Stimulated activated naive CD8-positive, alpha-beta T cell treated with anti-CD3 and anti-CD28 coated beads, Interleukin-15, amount 100 ng/mL, for 72 hours (primary cell): ENCODE measurements at places on chromosomes 7 and 10.

DNA sequence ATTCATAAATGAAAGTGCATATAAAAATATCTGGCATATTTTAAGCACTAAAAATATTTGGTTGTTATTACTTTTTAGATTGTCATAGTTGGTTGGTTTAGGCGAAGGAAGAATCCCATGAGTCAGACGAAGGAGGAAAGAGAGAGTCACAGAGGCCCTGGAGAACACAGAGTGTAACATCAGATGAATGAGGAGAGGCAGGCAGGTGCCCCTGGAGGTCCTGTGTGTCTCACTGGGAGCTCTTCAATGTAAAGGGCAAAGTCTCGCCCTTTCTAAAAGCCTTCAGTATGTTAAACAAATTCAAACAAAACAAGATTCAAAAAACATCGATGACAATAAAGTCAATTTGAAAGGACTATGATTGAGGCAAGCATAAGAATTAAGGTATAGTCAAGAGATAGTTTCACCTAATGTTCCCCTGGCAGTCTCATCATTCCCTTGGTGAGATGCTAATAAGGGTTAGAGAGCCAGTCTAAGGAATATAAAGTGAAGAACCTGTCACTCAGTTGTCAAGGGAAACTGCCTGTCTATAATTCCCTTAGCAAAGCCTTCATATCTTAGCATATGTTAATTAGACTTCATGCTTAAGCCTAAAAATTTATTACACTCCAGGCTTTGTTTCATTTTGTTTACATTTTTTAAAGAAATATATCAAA is 194.3 kb downstream of the TPK1 start:
- DNase-seq: no peak

- no peak for DNase-seq
Observed at GRCh38 chr10:739403-739802, 49.9 kb upstream of the DIP2C start.

DNA sequence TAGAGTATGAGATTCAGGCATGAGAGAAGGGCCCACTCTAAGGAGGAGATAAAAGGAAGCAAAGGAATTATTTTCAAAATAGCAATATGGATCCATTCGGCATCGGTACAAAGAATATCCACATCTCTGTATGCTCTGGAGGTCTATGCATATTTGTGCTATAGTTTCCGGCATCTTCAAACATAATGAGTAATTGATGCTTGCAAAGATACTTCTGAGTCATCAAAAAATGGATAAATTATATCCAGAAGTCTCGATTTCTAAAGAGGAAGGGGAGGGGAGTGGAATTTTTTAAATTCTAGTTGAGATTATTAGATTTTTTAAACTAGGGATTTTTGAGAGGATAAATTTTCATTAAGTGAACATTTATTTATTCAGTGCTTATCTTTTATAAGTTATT is 72.9 kb upstream of the KIAA1217 start:
- no peak for DNase-seq

GRCh38 chr7:14009453-14010418 is 20.3 kb upstream of the ETV1 start:
- DNase-seq: no peak

- DNase-seq: no peak
Observed at GRCh38 chr10:94963901-94964300, 25.4 kb downstream of the CYP2C9 start.

DNA sequence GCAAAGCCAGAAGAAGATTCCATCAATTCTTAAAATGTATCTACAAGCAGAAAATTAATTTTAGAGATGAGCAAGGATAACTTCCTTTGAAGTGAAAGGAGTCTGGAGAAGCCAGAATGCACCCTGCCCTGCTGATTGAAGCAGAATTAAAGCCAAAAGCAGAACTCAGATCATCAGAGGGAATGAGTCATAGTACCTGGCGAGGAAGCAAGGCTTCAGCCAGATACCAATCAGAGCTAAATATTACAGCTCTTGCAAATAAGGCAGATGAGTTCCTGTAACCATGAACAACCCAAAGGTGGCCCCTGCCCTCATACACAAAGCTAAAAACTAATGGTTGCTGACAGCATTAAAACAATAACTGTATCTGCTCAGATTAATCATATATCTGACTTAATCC is 10.4 kb downstream of the HTR7 start:
- DNase-seq: no peak

- no peak for DNase-seq
Observed at GRCh38 chr10:76125900-76126299, 694.5 kb downstream of the LRMDA start.

- no peak for DNase-seq
Observed at GRCh38 chr7:112149734-112150133, 56.5 kb downstream of the DOCK4 start.
